Stimulated activated CD8-positive, alpha-beta memory T cell treated with anti-CD3 and anti-CD28 coated beads, Interleukin-15, amount 100 ng/mL, for 24 hours (primary cell): ENCODE measurements at places on chromosomes 7 and 10.

DNA sequence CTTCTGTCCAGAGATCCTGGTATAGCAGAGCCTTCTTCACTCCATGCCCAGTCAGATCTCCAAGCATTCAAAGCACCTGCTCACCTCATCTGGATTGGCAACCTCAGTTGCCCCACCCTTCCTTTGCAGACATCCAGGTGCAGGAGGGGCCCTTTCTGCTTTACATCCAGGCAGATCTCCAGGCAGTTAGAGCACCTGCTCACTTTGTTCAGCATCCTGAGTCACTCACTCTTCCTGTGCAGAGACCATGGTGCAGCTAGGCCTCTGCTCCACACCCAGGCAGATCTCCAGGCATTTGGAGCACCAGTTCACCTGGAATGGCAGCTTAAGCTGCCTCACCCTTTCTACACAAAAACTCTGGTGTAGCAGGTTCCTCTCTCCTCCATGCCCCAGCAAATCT, 153.1 kb downstream of the CDK14 start:
- no peak for DNase-seq

DNA sequence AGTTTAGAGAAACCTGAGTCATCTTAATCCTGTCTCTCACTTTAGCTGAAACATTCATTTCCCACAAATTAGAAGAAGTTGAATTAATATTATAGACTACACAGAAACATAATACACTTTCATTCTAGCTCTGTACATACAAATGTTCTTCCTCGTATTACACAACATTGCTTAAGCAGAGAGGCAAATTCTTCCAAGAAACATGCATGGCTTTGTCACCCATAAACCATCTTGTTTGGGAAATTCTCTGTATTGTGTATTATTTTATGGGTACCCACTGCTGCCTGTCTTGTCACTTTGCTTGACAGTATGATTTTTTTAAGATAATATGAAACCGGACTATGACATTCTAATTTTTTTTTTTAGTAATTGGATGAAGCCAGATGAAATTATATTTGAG, 104.0 kb downstream of the SRI start:
- no peak for DNase-seq

- no peak for DNase-seq
Observed at GRCh38 chr7:90832726-90833125, 236.6 kb downstream of the CDK14 start.

DNA sequence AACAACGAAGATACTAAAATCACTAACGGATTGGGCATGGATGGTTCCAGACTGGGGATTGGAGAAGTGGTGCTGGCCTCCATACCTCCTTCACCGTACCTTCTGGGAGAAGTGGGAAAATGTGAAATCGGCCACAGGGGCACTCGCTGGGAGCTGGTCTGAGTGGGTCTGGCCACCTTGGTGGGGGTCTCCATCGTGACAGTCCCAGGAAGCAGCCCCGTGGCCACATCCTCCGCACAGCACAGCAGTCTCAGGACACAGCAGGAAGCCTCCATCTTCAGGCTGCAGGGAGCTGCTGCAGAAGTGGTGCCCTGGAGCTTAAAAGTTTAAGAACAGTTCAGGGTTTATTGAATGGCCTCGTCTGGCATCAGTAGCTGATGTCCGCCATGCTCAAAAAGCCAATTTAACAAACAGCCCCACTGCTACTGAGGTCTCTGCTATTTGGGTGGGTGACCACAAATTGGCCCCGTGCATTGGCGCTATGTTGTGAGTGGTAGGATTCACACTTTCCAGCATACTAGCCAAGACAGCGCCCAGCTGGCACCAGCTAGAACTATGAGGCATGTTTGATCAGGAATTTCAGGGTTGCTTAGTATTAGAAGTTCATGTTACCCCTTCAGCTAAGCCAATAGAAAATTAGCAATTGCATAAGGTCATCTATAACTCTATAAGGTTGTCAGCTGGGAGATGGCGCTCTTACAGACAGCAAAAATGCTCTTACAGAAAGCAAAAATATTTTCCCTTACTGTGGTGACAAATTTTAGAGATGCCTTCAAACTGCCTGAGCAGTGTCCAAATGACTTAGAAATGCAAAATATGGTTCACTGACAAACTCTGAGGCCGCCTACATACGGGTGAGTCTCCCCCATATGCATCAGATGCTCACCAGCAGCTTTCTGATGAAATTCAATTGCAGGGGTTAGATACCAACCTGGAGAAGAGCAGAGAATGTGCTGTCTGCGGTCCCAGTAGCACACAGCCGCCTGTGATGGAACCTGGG, 17.0 kb downstream of the PKD1L1 start:
- DNase-seq, result no peak

DNA sequence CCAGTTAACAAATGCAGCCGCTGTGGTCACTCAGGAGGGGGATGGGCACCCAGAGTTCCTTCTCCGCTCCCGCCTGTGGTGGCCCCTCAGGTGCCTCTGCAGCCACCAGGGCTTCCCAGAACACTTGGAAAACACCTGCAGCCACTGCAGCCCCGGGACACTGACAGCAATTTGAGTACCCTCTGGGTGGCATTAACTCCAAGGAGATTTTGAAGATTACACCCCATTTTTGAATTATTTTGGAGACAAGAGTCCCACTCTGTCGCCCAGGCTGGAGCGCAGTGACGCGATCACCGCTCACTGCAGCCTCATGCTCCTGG, 32.2 kb downstream of the IL15RA start:
- DNase-seq, result no peak

DNA sequence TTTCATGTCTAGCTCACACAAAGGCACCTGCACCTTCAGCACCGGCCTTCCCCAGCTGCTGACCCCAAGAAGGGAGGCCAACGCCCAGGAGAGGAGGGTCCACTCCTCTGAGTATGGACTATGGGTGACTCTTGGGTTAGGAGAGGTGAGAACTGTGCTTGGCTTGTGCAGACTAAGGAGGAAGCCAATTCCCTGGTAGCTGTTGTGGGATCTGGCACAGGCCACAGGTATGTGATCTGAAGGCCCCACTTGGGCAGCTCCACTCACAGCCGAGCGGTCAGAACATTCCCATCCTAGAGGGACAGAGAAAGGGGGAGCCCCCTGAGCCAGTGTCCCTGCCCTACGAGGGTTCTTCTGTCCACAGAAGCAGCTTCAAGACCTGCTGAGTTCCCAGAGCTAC, 52.8 kb upstream of the FIGNL1 start:
- DNase-seq, result no peak

- DNase-seq, result peak; percentile 45
Observed at GRCh38 chr7:5596046-5596895, 172.6 kb upstream of the TNRC18 start.

GRCh38 chr7:9870674-9871073, 1103.0 kb upstream of the PHF14 start:
- DNase-seq, result no peak

GRCh38 chr10:79192677-79193003, 123.9 kb downstream of the ZMIZ1 start:
- no peak for DNase-seq

DNA sequence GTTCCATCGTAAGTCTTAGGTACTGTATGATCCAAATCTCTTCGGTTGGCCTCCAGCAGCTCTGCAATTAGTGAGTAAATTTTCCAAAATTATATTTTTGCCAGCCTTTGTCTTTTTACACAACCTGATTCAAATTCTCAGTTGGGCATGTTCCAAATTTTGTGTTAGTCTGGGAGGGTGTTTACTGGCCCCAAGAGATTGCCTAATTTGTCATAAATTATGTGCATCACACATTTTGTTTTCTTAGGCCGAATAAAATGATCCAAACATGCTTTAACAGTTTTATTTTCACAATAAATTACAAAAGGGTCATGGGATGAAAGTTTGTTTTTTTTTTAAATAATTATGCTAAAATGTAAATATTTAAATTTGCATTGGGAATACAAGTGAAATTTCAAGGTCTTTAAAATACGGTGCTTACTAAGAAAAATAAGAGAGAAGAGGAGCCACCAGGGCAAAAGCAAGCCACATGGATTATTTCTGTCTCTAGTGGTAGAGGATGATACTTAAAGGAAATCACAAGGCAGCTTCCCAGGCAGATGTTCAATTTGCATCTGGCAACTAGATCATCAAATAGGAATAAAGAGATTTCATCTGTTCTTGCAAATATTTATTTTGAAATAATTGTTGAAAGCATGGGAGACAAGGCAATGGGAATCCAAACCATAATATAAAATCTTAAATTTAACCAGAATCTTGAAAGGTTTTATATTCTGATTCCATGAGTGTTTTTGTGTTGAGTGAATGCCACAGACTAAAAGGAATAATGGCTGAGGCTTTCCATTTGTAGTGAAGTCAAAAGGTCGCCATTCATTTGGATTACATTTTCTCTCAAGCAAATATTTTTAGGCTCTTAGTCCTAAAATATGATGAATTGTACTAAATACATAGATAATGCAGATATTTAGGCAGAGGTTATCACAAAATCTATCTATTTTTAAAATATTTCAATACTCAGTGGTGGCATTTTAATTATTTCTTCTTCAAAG, 111.1 kb downstream of the MDFIC start:
- no peak for DNase-seq

GRCh38 chr7:4345004-4345403, 337.1 kb upstream of the FOXK1 start:
- DNase-seq, result no peak
